Large intestine (tissue), 12 donors: ENCODE measurements at places on chromosomes 1 and 21.

GRCh38 chr1:20837554-20838192, 50.6 kb upstream of the HP1BP3 start:
- no peak for DNase-seq

- peak; percentile 39 for DNase-seq
These were observed 5.8 kb downstream of the PERM1 start for GRCh38 chr1:975896-976683.

- no peak for DNase-seq
These were observed 3.7 kb downstream of the ATF3 start for GRCh38 chr1:212612041-212612961.

GRCh38 chr1:202016022-202016810, 5.8 kb downstream of the ELF3 start:
- DNase-seq = peak; percentile 80

DNA sequence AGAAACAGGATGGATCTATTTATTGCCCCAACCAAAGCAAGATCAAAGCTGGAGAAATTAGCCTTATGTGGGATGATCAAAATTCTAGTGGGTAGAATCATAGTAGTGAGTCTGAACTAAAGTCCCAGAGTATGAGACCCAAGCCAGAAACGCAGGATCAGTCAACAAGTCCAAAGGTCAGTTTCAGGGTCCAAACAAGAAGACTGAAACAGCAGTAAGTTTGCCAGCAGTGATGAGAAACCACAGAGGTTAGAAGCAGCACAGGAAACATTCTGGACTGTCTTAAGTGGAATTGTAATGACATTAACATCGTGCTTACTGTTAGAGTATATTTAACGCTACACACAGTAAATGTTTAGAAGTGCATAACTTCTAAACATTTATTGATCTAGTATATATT, 251.0 kb downstream of the LRRIQ3 start:
- DNase-seq = peak; percentile 17

DNA sequence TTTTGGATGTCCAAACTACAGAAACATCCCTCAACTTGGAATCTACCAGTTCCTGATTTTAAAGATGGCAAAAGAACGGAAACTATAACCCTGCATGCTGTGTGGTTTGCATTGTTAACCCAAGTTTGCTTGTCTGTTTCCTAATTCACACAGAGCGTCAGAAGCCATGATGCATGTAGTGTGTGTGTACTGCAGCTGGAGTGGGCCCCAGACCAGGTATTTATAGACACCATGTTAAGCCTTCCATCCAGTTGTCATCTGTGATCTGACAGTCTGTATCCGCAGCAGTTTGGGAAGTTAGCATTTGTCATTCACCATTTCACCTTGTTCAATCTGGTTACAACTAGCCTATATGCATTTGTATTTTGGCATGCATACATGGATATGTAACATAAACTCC, 27.7 kb upstream of the PLEKHM2 start:
- DNase-seq = no peak

- peak; percentile 43 for DNase-seq
These were observed at the start of gene RHBG for GRCh38 chr1:156368889-156369684. Gene RHBG (plus strand): TSS chr1:156369211. CDS start chr1:156369250, 39 bp downstream.

DNA sequence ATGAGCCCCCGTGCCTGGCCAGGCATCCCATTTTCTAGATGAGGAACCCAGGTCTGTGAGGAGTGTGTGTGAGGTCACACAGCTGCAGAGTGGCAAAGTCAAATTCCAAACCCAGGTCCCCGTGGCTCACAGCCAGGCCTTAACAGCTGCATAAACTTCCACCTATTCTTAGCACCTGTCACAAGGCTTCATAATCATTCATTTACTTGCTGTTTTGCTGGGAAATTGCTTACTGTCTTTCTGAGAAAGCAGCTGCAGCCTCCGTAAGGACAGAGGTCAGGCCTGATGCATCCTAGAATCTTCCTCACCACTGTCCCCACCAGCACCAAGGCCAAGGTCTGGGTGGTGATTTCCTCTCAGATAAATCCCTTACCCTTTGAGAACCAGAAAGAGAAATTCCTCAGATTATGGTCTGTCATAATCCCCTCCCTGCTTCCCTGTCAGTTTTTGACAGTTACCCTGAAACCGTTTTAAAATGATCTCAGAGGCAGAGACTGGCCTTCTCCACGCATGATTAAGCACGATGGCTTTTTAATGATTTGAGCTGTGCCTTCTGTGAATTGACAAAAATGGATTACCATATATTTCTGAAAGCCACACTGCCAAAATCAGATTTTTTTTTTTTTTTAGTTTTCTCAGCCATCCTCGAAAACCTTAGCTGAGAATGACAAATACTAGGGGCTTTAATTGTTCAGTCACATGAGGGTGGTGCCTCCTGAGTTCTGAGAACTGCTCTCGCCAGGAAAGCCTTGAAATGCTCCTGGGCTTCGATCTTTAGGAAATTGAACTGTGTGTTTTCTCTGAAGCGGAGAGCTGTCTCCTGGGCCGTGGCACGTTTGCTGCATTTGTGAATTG, 70.0 kb upstream of the SELENON start:
- DNase-seq = peak; percentile 47

GRCh38 chr1:207745839-207746767, 5.8 kb upstream of the CD46 start:
- DNase-seq = no peak

- no peak for DNase-seq
These were observed 91.4 kb downstream of the PRKAB2 start for GRCh38 chr1:147080671-147081394.

DNA sequence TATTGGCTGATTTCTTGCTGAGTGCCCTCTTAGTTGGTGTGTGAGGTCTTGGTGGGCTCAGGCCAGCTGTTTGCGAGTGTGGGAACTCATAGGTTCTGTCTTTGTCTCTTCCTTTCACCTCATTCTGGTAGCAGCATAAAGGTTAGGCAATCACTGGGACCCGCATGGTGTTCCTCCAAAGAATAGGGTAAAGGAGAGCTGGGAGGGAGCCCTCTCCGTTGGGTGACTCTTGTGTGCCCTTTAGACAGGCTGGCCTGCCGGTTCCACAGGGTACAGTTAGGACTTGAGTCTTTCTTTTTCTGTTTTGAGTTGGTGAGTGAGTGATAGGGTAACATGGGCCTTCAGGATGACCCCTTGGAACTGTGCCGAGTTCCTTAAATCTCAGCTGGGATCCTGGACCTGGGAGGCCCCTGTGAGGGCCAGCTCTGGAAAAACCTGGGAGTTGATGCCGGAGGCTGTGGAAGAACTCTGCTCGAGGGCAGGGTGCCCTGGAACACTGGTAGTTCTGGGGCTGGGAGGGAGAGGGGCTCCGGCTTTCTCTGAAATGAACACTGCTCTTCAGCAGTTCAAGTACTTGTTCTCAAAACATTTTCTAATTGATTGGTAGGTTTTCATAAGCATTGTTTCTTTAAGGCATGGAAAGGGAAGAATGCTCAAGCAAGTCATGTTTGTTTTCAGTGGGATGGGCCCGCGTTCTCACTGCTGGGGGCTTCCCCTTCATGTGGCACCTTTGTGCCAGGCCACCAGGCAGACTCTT, 2.1 kb upstream of the THAP3 start:
- no peak for DNase-seq

DNA sequence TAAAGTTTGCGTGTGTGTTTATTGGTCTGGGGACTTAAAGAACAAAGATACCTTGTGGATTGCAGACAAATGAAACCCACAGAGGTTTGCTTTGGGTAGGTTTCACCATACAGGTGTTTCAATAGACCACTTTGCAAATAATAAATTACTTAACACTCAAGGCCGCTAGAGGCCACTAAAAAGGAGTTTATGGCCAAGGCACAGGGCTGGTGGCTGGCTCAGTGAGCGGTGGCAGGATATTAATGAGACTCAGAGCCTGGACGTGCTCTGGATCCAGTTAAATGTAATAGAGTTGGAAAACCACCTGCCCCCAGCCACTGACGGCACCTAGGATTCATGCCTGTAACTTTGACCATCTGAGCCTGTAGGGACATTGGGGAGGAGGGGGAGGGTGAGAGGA, 44.5 kb downstream of the LRRC38 start:
- no peak for DNase-seq

DNA sequence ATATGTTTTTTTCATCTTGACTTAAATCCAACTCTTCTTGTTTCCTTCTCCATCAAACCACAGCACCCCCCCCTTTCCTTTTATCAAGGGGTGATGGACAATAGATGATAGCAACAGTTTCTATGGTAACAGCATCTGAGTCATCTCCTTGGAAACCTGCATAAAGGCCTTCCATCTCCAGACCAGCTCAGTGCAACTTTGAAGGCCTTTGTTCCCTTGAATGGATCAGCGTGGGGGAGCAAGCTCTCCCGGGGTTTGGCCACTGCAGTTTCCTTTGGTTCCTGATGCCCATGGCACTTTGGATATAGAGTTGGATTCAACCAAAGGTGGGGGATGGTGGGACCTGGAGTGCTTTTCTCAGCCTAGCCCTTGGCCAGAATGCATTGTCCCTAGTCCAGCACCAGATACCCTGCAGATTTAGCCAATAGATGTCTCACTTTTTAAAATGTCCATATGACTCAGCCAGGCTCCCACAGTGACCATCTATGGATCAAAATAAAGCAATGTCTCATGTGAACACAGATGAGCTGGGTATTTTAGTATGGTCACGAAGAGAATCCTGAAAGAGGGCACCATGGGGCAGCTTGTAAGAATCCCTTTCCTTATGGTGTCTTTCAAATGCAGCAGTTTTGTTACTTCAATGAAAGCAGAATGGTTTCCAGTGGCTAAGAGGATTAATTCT, 127.7 kb downstream of the SPATA46 start:
- no peak for DNase-seq

DNA sequence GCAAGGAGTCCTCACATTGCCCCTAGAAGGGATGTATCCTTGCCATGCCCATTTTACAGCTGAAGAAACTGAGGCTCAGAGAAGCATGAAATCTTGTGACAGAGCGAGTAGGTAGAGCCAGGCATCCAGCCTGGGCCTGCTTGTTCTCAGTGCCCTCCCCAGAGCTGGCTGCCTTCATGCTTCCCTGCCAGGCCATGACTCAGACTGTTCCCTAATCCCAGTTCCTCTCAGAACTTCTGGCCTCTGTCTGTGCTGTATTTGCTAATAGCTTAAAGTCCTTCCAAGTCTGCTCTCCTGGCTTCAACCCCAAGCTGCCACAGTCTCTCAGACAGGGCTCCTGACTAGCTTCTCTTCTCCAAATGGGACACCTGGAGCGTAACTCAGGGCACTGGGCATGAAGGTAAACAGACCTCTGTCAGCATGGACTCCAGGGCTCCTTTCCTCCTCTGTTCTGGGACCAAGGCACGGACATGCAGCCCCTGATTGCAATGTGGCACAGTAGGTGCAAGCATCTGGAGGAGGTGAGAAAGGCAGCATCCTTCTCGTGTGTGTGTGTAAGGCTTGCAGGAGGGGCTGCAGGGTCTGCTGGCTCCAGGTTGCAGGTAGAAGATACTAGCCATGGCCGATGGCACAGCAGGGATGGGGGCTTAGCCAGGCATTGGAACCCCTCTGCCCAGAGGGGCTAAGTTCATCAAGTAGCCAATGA, 122.7 kb downstream of the HMGB4 start:
- DNase-seq = no peak

- peak; percentile 83 for DNase-seq
These were observed 6.5 kb downstream of the CAPN9 start for GRCh38 chr1:230753586-230754251.

- no peak for DNase-seq
These were observed 43.8 kb downstream of the RUNX3 start for GRCh38 chr1:24886241-24886640.

DNA sequence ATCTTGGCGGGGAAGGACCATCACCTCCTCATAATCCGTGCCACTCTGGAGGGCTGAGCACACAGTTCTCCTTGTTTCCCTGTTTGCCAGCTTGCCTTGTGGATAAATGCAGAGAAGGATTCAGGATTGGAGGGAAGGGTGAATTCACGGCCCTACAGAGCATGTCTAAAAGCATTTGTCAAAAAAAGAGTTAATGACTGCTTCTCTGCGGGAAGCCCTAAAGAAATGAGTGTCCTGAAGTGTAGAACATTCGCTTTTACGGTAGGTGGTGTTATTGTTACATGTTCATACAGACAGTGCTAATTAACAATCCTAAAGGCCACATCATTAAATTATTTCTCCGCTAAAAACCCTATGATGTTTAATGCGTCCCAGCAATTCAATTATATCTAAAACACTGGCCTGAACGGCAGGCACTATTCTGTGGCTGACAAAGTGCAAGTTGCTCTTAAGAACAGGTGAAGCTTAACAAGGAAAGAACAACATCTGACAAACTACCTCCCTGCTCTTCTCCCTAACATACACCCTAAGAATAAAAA, 112.3 kb upstream of the NFIA start:
- no peak for DNase-seq

DNA sequence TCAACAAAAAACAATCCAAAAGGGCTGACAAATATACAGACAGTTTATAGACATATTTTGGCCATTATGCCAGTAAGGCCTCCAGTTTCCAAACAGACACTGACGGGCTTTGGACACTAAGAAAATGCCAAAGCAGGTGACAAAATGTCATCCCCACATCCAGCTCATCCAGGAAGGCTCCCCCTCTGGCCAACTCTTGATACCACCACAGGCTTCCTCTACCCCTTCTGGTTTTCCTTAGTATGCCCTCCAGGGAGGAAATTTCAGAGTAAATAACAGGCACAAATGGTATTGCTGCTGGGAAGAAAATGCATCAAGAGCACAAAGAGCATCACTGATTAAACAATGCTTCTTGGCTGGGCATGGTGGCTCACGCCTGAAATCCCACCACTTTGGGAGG, 225.3 kb downstream of the VAV3 start:
- no peak for DNase-seq

DNA sequence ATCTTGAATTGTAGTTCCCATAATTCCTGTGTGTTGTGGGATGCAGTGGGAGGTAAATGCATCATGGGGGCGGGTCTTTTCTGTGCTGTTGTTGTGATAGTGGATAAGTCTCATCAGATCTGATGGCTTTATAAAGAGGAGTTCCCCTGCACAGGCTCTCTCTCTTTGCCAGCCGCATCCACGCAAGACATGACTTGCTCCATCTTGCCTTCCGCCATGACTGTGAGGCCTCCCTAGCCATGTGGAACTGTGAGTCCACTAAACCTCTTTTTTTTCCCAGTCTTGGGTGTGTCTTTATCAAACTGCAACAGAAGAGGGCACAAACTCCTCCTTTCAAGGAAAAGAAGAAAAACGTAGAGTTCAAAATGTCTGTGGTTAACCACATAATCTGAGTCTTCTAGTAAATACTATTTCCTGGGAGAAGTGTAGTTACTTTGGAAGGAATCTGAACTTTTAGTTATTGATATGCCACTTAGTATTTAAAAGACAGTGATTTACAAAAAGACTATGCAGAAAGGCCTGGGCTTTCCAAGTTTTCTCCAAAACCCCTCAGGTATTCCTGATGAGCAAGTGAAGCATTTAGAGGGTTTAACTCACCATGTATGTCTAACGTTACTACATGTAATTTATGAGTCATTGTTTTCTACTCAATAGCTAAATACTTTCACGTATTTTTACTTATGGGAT, 10.0 kb downstream of the ADAMTS1 start:
- no peak for DNase-seq

DNA sequence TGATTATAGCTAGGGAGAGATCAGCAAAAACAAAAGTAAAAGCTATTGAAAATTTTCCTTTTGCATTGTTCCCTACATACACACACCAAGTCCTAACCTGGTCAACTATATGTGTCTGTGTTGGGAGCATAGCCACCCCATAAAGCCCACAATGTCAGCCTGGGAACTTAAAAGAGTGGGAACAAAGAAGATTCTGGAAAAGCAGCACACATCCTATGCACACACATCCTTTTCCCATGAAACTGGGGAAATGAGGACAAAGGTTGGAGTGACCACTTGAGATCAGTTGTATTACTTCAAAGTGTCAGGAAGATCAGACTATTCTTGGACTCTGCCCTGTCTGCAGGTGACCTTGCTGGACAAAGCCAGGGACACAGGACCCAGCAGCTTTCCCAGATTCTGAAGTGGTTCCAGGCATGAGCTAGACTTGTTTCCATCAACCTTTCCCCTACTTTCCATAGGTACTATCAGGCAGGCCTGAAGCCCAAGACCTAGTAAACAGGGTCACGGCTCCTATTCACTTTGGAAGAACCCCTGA, 15.9 kb downstream of the TXNIP start:
- DNase-seq = peak; percentile 53
